Caki2 (cell line): ENCODE measurements at places on chromosomes 11 and 22. TPM values are rescaled to one million over a fixed set of nuclear protein-coding genes. Genes with fewer than 3 reads are reported as not detected.
A peak's percentile ranks its signal among the peaks of the same experiment; 100 is the strongest.

DNA sequence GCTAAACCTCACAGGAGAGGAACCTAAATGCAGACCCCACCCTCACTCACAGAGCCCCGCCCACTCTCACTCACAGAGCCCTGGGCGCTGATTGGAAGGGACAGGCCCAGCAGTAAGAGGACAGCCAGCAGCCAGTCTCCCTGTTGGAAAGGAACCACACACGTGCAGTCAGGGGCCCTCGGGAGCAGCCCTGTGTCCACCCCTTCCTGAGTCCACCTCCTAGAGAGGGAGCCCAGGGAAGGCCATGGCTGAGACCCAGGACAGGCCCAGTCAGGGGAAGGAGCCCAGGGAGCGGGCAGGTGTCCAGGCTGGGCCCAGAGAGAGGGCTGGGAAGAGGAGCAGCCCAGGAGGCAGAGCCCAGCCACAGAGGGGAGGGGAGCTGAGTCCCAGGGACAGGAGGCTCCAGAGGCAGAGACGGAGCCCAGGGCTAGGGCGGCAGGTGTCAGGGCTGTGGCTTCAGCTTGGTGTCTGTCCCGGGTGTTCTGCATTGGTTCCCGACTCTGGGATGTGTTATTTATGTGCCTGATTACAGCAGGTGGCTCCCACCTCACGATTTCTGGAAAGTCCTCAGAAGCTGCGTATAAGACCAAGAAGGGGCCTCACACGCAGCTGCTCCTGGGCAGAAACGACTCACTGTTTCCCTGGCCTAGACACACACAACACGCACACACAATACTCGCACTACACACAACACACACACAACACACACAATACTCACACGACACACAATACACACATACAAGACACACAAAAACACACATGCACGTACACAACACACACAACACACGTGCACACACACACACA, 9.0 kb upstream of the APOBEC3H start:
- no peak for DNase-seq

GRCh38 chr11:22920939-22921565, 60.8 kb upstream of the CCDC179 start:
- DNase-seq = peak; percentile 13

- peak; percentile 68 for DNase-seq
Observed at GRCh38 chr11:73195191-73196007, 22.7 kb upstream of the P2RY2 start.

DNA sequence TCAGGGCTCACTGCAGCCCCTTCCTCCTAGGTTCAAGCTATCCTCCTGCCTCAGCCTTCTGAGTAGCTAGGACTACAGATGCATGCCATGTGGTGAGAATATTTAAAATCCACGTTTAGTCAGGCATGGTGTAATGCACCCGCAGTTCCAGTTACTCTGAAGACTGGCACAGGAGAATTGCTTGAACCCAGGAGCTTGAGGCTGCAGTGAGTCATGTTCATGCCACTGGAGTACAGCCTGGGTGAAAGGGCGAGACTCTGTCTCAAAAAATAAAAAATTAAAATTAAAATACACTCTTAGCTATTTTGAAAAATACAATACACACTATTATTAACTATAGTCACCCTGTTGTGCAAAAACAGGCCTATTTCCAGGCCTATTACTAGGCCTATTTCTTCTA, 38.4 kb downstream of the NOX4 start:
- DNase-seq = no peak

DNA sequence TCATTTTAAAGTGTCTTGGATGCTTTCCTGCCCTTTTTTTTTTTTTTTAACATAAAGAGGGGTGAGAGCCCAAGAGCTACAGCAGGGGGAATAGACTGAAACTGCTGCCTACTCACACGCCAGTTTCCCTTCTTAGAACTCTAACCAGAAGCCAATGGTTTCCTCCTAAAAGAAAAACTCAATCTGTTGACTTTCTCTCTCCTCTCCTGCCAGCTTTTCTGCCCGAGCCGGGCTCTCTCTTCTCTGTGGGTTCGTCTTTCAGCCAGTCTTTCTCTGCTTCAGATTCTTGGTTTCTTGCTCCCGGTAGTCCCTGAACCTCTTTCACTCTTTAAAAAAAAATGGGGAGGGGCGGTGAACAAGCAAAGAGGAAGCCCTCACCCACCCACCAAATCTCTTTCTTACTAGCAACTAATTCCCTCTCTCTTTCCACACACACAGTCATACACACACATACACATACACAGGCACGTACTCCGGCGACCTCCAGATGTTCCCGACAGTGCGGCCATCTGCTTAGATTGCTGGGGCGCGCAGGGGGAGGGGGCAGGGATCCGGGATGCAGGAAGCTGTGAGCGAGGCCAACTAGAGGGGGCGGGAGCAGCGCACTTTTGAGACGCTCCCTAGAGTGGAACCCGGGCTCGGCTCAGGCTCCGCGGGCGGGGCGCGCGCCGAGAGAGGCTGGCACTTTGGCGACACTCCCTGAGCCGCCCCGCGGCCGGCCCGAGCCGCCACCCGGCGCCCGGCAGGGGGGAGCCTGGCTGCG, 444 bp upstream of the TSKU start:
- peak; percentile 86 for DNase-seq

GRCh38 chr11:93484716-93485115, 58.5 kb downstream of the SMCO4 start:
- DNase-seq = no peak

- DNase-seq = no peak
Observed at GRCh38 chr11:102064316-102064715, 17.1 kb downstream of the CFAP300 start.

DNA sequence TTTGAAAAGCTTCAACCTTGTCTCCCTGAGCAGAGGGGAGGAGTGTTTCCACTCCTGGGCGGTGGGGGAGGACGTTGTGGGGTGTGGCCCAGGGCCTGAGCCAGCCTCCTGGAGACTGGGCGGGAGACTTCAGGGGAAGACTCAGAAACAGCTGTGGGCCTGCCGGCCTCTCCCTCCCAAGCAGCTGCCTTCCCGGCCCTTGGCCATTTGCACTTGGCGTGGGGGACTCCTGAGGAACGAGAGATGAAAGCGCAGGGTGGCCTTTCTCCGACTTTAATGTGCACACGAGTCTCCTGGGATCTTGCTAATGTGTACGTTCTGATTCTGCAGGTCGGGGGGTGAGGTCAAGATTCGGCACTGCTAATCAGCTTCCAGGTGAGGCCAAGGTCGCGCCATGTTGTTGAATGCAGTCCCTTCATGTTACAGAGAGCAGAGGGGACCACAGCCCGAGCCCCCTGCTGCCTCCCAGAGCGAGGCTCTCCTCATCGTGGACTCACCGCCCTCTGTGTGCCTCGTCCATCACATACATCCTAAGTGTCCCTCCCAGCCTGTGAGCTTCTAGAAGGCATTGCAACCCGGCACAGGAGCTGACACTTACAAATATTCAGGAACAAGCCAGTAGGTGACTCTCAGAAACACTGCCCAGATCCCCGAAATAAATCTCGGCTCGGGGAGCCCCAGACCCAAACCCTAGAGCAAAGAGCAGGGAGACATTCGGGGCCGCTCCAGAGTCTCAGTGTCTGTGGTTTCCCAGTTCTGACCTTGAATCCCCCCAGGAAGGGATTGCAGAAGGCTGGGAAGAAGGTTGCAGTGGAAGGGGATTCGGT, 7.7 kb downstream of the LIF start:
- peak; percentile 90 for DNase-seq

DNA sequence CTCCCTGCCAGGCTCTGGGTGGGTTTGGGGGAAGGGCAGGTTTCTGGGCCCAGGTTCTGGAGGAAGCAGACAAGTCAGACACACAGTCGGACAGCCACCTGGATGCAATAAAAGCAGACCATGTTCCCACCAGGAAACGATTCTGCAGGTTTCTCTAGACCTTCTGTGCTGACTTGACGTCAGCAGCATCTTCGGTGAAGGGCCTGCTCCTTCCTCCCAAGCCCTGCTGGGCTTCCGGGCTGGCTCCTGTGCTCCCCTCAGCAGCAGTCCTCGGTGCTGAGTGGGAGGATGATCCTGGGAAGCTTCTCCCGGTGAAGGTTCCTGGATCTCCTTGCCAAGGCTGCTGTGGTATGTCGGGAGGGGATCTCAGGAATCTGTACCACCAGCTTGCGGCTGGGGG, 240.0 kb downstream of the GRIK4 start:
- DNase-seq = no peak

- DNase-seq = no peak
Observed at GRCh38 chr22:28052825-28053269, 133.8 kb upstream of the PITPNB start.

DNA sequence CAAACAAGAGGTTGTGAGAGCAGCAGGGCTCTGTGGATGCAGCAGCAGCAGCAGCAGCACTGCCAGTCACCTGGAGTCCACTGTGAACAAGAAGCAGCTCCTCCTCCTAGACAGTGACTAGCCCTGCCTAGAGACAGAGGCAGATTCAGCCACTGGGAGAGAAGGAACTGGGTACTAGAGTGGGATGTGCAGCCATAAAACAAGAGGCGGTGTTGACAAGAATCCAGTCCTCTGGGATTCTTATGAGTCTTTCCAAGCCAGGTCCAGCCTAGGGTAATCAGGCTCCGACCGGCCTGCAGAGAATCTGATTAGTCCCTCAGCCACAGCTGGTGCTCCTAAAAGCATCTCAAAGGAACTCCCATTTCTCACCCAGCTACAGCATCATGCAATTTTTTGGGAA, 83.9 kb upstream of the USP47 start:
- DNase-seq = no peak

DNA sequence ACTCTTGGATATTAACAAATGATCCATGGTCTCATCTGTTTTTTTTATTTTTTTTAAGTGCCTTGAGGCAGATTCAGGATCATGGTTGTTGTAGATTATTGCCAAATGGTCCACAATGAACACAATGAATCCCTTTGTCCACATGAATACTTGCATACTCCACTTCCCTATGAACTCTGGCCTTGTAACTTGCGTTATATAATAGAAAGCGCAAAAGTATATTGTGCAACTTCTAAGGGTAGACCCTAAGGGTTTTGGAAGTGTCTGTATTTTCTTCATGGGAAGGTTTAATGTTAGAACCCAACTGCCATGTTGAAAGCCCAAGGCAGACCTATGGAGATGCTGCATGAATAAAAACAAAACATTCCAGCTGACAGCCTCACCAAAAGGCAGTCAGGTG, 8.1 kb upstream of the OR5AL1 start:
- no peak for DNase-seq

GRCh38 chr11:2762451-2762850, 62.7 kb upstream of the KCNQ1OT1 start:
- no peak for DNase-seq

GRCh38 chr11:3995307-3995706, 99.3 kb upstream of the RRM1 start:
- DNase-seq = no peak

DNA sequence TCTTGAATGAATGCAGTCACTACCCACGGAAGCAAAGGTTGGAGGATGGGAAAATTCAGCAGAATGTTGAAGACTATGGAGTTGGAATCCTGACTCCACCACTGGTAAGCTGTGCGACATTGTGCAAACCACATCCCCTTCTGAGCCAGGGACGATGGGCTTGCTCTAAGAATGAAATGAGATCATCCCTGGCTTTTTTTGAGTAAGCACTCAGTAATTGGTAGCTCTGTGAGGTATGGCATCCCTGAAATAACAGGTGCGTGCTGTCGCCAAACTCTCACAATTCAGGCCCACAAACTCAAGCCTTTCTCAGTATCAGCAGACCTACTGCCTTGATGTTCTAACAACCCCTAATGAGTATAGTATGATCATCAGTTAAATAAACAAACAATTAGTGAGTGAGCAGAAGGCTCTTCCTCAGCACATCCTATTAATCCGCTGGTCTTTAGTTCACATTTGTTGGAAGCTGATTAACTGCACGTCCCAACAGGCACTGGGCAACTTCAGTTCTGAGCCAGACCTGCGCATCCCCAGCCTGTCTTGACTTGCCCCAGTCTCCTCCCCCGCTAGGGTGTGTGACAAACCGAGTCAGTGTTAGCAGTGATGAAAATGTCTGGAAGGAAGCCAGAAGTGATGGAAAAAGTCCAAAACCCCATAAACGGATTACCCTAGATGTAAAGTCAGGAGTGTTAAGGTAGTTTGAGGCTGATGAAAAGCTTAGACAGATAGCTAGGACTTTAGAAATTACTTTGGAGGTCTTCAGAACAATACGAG, 235.5 kb downstream of the GRIK4 start:
- DNase-seq = no peak

GRCh38 chr22:35631597-35631996, 14.5 kb upstream of the MB start:
- peak; percentile 45 for DNase-seq

DNA sequence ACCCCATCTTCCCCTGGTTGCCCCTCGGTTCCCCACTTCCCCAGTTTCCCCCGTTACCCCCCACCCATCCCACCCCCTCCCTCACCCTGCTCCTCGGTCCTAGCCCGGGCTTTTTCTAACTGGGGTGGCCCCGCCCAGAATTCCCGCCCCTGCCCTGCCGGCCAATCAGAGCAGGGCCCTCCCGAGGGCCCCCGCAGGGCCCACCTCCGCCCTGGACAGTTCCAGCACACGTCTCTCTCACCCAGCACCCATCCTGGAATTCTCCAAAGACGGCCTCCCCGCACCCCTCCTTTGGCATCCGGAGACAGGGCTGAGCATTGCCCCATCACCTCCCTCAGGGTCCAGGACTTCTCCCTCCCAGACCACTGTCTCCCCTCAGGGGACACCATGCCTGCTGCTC, at the start of gene H19:
Gene H19 (minus strand): TSS at position 88 of the 400 bp plus-strand sequence.
- no peak for DNase-seq

DNA sequence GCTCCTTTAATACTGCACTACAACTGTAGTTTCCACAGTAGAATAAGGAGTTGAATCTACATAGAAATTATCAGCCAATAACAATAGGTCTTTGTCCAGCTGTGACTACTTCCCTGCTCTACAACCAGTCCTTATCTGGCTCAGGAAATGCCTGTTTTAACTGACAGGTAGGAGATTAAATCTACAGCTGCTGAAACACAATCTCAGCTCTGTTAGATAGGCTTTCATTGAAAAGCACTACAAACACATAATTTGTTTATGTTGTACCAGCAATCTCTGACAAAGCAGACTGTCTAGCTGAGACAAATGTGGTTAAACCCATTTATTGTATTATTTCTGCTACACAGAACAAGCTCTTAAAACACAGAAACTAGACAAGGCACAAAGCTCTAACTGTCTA, 230.0 kb downstream of the SOX6 start:
- DNase-seq = no peak

- DNase-seq = peak; percentile 73
Observed at GRCh38 chr11:16945671-16946469, 68.3 kb downstream of the PLEKHA7 start.

- DNase-seq = no peak
Observed at GRCh38 chr11:128518493-128519207, 68.7 kb downstream of the ETS1 start.

Gene TRIM29
- total RNA-seq = 0.41 and 2.7 TPM in 2 replicates

Gene TSKU
- 48.6 and 48.9 TPM in 2 replicates for total RNA-seq

Gene KREMEN1
- total RNA-seq = 4.8 and 8.4 TPM in 2 replicates

Gene CNGA4
- not detected in 2 replicates for total RNA-seq

Gene WDR74
- 82.0 and 102 TPM in 2 replicates for total RNA-seq

Gene RASSF10
- 36.0 and 37.3 TPM in 2 replicates for total RNA-seq
